ENCODE measurements at places on chromosomes 13 and 19.
A peak's percentile ranks its signal among the peaks of the same experiment; 100 is the strongest.

DNA sequence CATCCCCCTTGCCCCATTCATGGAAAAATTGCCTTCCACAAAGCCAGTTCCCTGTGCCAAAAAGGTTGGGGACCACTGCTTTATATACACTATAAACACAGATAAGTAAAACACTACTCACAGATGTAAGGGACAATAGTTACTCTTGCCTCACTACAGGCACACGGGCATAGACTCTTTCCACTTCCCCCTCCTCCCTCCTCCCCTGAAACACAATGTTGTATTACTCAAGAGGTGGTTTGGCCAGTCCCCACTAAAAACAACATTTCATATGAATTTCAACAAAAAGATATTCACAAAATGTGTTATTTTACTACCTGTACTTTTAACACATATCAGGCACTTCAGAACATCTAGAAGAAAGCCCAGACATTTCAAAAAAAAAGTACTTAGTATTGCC, 45.1 kb downstream of the EPSTI1 start:
- no peak for ATAC-seq

- peak; percentile 74 for ATAC-seq
These were observed at the start of gene ZNF835 for GRCh38 chr19:56671613-56671994. TSS of gene ZNF835 (minus strand) at chr19:56671757. CDS start at chr19:56665198, 6,559 bp downstream.

DNA sequence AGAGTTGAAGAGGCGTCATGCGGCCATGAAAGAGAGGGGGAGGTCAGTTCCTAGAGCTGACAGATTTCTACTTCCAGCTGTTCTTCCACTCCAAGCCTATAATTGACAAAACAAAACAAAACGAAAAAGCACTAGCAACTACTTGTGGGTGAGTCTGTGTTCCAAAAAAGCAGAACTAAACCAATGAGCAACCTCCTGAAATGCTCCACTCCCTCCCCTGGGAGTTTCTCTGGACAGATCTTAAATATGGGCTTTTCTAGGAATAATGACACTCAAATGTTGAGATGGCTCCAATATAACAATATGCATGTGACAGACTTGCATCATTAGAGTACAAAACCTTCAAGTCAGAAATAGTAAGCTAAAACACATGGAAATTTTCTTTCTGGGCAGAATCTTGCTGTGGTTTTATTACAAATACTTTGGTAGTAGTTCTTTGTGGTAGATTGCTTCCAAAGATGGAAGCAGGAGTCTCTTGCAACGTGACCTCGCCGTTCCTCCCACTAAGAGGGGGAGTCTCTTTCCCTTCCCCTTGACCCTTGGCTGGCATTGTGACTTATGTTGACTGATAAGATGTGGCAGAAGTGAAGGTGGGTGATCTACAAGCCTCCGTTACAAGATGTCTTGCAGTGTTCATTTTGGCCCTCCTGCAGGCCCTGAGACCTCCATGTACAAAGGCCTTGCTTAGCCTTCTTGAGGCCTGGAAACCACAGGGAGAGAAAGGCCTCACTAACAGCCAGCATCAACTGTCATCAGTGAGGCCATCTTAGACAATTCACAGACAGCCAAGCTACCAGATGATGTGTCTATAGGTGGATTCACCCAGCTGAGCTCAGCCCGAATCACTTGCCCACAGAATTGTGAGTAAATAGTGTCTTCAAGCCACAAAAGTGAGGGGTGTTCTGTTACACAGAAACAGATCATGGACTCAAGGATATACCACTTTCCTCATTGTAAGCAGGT, 173.1 kb upstream of the RFC3 start:
- ATAC-seq: no peak

- ATAC-seq: no peak
These were observed 24.4 kb downstream of the ALOX5AP start for GRCh38 chr13:30759748-30760147.

DNA sequence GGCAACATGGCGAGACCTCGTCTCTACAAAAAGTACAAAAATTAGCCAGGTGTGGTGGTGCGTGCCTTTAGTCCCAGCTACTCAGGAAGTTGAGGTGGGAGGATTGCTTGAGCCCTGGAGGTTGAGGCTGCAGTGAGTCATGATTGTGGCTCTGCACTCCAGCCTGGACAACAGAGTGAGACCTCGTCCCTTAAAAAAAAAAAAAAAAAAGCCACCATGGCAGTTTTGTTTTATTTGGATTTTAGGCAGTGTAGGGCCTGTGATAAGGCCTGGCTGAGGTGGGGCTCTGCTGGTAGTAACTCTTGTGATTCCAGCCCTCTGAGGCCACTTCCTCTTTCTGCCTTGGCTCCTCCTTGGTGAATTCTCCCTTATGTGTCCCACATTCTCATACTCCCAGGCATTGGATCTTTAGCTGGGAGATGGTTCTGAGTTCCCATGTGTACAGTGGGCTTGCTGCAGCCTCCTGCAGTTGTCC, 39.2 kb downstream of the GATAD2A start:
- ATAC-seq: peak; percentile 43

GRCh38 chr13:90118467-90119071, 1228.9 kb upstream of the MIR17HG start:
- ATAC-seq: no peak

DNA sequence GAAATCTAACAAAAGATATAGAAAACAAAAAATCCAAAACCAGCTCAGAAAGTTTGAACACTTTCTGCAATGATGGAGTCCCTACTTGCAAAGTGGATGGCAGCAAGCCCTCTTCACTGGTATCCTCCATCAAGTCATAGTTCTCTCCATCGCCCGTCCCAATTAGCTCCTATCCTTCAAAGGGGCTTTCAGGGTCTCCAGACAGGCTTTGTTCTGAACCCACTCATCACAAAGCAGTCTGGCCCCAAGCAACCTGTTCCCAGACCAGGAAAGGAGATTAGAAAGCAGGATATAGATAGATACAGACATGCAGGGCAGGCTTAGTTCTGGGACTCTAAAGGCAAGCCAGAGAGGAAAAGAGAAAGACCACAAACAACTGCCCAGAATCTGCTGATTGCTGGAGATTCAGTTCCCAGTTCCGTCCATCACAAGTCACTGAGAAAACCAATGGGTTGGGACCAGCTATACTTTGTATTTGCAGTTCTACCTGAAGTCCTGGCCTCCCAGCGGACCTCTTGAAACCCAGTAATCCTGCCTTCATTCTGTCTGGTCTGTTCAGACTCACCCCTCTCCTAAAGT, 47.2 kb upstream of the EPHX3 start:
- ATAC-seq: no peak

- ATAC-seq: peak; percentile 88
These were observed 51.1 kb downstream of the TNFRSF19 start for GRCh38 chr13:23621316-23621645.

- peak; percentile 66 for ATAC-seq
These were observed 1.7 kb upstream of the PTGER1 start for GRCh38 chr19:14476673-14477401.

DNA sequence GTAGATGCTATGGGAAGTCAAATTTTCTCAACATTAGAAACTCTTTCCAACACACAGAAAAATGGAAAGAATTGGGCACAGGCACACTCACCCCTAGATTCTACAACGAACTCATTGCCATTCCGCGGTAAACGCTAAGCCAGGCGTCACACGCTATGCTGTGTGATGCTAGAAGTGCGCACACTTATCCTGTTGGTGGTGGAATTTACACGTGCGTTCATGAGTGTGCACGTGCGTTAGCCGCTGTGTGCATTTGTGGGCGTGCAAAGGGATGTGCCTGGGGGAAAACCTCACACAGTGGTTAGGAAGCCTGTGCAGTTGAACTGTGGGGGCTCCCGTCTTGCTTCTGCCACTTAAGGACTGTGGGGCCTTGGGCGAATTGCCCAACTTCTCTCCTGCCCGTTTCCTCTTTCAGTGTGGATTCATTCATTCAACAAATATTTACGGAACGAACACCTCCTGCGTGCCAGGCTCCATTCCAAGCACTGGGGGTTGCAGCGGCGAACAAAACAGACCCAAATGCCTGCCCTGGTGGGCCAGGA, 7.7 kb downstream of the NFILZ start:
- ATAC-seq: no peak

DNA sequence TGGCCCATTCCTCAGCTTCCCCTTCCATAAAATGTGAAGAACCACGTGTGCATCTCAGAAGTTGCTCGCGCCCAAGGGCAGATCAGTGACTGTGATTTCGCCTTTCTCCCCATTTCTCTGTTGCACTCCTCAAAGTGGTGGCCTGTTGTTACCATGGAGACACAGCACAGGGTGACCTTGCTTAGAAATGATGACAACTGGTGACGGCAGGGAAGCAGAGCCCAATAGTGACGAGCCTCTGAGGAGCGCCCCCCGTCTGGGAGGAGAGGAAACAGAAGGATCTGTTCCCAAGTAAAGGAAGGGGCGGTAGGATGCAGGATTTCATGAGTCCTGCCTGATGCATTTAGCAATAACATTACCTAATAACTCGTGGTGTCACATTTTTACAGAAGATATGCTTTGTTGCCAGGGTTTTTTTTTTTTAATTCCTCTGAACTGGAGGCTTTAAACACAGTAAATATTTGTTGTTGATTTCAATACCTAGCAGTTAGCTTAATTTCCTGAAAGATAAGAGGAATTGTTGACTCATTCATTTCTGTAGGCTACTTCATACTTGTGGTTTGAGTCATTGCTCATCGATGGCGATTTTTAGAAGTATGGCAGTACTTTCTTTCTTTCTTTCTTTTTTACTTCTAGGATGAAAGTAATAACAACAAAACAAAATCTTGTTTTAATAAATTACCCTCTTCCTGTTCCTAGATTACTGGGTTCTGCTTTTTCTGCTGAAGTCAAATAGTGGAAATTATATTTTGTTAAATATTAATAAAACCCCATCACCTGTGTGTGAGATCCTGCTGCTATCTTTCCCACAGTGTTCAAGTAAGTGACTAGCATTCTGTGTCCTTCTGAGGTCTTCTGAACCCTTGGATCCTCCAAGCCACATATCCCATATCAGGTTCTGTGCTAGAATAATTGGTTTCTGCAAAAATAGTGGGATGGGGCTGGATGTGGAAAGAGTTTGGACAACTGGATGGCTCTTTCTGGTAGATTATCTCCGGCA, 36.0 kb downstream of the MBNL2 start:
- peak; percentile 24 for ATAC-seq

DNA sequence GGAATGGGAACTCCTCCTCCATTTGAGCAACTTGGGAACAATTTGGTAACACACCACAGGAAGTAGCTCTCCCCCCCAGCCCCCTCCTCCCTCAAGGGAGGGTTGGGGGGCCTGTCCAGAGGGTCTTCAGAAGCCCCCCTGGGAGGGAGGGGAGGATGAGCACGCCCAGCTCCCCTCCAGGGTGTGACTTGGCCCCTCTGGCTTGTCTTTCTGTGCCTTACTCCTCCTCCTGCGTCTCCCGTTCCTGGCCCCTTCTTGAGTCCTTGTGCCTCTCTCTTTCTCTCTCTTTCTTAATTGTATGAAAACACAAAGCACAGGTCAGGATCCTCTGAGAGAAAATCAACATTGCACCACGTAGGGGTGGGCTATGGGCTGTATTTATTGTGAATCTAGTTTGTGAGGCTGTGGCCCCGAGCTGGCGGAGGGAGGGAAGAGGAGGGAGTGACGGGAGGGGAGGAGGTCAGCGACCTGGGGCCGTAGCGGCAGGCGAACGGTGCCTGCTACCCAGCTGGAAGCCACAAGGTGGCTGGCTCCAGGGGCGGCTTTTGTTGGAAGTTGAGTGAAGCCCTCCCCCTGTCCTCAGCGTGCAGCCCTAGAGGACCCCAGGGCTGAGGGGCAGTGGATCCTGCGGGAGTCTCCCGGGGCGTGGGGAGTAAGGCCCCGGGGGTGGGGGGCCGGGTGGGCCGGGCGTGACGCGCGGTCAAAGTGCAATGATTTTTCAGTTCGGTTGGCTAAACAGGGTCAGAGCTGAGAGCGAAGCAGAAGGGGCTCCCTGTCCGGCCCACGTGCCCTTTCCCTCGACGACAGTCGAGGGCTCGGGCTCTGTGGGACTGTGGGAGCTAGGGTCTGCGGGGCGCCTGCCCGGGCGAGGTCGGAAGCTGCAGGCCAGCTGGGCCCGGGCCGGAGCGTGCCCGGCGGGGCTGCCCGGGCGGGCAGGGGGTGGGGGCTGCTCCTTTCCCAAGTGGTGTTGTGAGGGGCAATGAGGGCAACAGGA, 6.4 kb downstream of the LYL1 start:
- ATAC-seq: no peak

DNA sequence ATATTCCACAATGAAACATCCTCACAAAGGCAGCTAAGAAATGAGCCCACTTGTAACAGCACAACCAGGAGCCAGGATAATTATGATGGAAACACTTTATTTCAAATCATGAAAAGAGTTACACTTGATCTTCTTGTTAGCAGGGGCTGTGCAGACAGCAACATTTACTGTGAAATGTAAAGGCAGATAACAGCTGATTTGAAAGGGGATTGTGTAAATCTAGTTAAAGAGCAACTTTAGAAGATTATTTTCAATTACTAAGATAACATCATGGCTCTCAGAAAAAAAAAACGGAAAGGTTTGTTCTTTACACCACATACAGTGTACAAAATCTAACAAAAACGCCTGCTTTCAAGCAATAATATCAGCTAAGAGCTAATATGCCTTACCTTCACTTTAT, 22.4 kb downstream of the ENOX1 start:
- no peak for ATAC-seq

DNA sequence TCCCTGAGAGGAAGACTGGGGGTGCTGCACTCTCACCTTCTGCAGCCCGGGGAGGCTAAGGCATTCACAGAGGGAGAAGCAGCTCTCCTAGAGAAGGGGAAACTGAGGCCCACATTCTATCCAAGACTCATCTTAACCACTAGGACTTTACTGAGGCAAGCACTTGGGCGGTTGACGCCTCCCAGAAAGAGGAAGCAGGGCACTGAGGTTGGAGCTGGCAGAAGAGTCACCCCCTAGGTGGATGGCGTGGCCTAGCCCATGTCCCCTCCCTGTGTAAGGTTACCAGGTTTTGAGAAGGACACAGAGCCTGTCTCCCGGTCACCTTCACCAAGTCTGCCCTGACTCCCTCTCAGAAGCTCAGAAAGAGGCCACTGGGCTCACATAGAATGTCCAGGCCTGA, 2.7 kb downstream of the S1PR2 start:
- ATAC-seq: no peak

- peak; percentile 41 for ATAC-seq
These were observed 13.9 kb downstream of the C3 start for GRCh38 chr19:6706633-6706958.

- peak; percentile 79 for ATAC-seq
These were observed 7.5 kb downstream of the KCTD15 start for GRCh38 chr19:33804021-33804799.

DNA sequence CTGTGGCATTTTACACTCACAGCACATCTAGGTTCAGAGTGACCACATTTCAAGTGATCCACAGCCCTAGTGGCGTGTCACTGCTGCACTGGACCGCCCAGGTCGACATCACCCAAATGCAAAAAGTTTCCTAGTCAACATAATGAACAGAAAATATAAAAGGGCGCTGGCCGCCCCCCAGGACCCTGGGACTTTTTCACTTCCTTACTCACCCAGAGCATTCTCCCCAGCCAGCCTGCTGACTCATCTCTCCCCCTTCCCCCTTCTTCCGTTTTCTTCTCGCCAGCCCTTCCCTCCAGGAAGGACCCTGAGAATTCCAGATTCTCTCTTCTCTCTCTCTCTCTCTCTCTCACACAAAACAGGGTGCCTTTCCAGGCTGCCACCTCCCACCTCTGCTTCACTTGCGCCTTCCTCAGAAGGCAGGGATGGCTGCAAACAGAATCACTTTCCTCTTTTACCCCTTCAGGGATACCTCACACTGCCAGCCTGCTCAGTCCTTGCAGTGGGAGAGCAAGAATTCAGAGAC, 21.0 kb upstream of the GRWD1 start:
- ATAC-seq: no peak
